ENCODE measurements at places on chromosomes 16 and 17.
A peak's percentile ranks its signal among the peaks of the same experiment; 100 is the strongest.

GRCh38 chr17:59376506-59376905 lies 45.1 kb downstream of the YPEL2 start:
- no peak for DNase-seq

GRCh38 chr16:46717692-46718091 lies 28.2 kb downstream of the ORC6 start:
- DNase-seq = no peak

DNA sequence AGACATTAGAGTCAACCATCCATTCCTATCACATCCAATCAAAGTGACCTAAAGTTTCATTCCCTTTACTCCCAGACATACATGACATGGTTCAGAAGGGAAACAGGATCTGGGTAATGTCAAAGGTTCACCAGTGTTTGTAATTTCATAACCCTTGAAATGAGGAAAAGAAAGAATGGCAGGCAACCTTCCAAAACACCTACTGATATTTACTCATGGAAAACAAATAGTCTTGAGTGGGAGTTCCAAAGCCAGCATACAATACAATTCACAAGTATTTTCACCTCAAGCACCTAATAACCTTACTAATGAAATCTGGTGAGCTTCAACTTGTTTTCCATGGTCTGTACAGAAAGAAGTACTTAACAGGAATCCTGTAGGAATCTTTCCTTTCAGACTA lies 72.5 kb upstream of the AXIN2 start:
- DNase-seq = no peak

DNA sequence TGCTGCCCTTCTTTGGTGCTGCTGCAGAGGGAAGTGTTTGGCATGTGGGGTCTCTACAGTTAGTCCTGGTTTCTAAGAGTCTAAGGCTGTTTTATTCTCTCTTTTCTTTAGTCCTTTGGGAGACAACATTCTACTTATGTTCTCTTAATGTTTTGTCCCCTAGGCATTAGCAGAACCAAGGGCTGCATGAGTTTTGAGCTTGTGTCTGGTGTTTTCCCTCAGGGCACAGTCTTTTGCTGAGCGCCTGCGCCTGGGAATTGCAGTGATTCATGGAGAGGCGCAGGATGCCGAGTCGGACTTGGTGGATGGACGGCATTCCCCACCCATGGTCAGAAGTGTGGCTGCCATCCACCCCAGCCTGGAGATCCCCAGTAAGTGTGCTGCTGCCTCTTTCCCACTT lies 41.1 kb upstream of the SLC5A10 start:
- no peak for DNase-seq

DNA sequence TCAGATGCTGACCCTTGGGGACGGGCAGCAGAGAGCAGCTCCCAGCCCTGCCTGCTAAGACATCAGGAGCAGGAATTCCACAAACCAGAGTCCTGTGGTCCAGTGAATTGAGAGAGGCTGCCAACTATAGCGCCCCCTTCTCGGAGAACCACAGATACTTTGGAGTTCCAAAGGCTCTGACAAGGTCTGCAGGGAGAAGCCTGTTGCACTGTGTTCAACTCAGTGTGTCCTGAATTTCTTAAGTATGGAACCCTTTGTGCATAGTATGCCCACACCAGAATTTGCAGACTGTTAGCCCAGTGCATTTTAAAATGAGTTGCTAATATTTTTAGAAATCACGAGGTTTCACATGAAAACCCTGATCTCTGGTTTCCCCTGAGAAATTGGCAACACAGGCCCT lies 223.4 kb downstream of the KATNIP start:
- DNase-seq = no peak

GRCh38 chr17:20116683-20117309 lies 107.6 kb downstream of the SPECC1 start:
- DNase-seq = peak; percentile 48

- DNase-seq = no peak
These were observed 1.5 kb downstream of the MCRIP1 start for GRCh38 chr17:81831563-81831956.

- DNase-seq = no peak
These were observed 19.8 kb upstream of the CMIP start for GRCh38 chr16:81424771-81425170.

- no peak for DNase-seq
These were observed 14.1 kb downstream of the PSMD11 start for GRCh38 chr17:32458371-32458770.

GRCh38 chr17:48051283-48051682 lies 3.1 kb downstream of the NFE2L1 start:
- no peak for DNase-seq

GRCh38 chr17:4023220-4023619 lies 59.0 kb upstream of the ATP2A3 start:
- no peak for DNase-seq

GRCh38 chr16:6012716-6013115 lies 915.1 kb upstream of the EEF2KMT start:
- DNase-seq = no peak

DNA sequence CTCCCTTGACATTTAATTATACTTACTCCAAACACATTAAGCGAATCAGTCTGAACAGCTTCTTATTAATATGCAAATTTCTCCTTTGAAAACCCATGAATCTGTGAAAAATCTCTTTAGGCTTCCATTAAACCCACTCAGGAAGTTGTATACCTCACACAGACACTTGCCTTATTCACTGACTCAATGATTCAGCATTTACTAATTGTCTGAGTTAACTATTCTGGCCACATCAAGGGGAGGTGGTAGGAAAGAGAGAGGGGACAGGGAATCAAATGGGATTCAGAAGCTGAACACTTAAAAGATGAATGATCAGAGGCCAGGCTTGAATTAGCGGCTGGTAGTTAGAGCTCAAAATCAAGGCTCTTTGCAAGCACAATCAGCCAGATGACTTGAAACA lies 70.0 kb downstream of the HS3ST3A1 start:
- no peak for DNase-seq

- DNase-seq = no peak
These were observed 1.4 kb upstream of the ECI1 start for GRCh38 chr16:2252806-2253148.

- DNase-seq = no peak
These were observed 6.0 kb downstream of the PERCC1 start for GRCh38 chr16:1436731-1437355.

DNA sequence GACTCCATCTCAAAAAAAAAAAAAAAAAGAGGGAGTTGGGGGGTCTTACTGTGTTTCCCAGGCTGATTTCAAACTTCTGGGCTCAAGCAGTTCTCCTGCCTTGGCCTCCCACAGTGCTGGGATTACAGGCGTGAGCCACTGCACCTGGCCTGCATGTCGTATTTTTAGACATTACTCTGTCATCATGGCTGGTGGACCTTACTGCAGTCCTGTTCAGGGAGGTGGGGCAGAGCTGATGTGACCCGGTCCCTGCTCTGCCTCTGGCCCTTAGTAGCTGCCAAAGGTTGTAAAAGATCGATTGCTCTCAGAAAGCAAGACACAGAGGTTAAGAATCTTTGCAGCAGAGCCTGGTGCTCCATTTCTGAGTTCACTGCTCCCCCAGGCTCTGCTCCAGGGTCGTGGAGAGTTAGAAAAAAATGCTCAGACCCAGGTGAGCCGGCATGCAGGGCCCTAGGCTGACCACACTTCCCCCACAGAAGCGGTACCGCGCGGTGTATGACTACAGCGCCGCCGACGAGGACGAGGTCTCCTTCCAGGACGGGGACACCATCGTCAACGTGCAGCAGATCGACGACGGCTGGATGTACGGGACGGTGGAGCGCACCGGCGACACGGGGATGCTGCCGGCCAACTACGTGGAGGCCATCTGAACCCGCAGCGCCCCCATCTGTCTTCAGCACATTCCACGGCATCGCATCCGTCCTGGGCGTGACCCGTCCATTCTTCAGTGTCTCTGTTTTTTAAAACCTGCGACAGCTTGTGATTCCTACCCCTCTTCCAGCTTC lies 7.1 kb upstream of the LASP1NB start:
- peak; percentile 35 for DNase-seq
